ENCODE measurements at places on chromosomes 16 and 17.
A peak's percentile ranks its signal among the peaks of the same experiment; 100 is the strongest.

- no peak for DNase-seq
These were observed 192.9 kb downstream of the CCDC182 start for GRCh38 chr17:57552114-57552624.

DNA sequence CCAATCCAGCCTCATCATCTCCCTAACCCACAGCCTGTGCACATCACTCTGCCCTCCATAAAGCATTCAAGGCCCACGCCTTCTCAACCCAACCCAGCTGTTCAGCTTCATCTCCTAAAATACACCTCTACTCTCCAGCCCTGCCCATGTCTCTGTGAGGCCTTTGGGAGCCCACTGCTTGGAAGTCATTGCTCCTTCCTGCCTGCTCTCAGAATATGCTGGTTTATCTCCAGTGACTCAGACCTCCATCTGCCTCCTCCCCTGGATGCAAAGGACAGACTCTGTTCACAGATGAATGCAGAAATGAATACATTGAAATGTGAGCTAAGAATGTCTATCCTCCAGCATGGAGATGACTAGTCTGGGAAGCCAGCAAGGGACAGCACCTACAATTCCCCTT lies 19.0 kb downstream of the KCNG4 start:
- DNase-seq, result no peak

- DNase-seq, result no peak
These were observed 49.7 kb downstream of the MYO1D start for GRCh38 chr17:32827227-32827626.

- no peak for DNase-seq
These were observed 25.3 kb upstream of the SEC14L1 start for GRCh38 chr17:77115510-77115909.

DNA sequence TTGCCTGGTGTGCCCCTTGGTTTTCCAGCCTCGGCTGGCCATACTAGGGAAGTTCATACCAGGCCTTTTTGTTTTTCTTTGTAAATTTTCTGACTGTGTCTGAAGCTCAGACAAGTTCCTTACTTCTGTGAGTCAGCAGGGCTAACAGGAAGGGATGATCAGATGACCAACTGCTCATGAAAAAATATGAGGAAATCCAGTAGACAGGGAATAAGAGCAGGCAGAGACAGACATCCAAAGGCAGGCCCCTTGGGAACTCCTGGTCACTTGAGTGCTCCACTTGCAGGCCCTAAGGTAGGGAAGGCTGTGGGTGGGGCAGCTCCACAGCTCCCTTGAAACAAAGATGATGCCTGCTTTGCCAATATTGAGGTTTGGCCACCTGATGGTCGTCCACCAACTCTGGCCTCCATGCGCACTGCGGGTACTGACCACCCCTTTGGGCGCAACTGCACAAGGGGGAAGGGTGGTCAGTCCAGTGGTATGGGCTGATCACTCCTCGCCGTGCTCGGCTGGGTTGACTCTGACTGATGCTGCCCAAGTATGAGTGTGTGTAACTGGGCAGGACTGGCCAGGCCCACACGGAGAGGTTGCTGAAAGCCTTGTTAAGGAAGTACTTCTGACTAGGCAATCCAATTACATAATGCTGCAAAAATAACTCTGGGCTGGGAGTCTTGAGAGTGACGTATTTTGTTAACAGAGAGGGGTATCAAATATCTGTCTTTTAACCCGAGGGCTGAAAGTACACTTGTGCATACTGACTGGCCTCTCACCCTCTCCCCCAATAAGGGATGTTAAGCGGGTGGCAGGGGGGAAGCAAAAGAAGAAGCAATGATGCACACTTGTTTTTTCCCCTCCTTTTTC lies 20.8 kb upstream of the ZFHX3 start:
- peak; percentile 97 for DNase-seq

GRCh38 chr17:33316746-33317145 lies 23.7 kb upstream of the ASIC2 start:
- no peak for DNase-seq
